Small intestine (tissue), 16 donors: ENCODE measurements at places on chromosomes 3 and 15.

GRCh38 chr15:29139072-29139471 lies 130.6 kb downstream of the NSMCE3 start:
- DNase-seq = no peak

- DNase-seq = no peak
These were observed 223.2 kb downstream of the MTHFS start for GRCh38 chr15:79673416-79674123.

- no peak for DNase-seq
These were observed 298.6 kb downstream of the ADAMTS17 start for GRCh38 chr15:100043068-100043641.

DNA sequence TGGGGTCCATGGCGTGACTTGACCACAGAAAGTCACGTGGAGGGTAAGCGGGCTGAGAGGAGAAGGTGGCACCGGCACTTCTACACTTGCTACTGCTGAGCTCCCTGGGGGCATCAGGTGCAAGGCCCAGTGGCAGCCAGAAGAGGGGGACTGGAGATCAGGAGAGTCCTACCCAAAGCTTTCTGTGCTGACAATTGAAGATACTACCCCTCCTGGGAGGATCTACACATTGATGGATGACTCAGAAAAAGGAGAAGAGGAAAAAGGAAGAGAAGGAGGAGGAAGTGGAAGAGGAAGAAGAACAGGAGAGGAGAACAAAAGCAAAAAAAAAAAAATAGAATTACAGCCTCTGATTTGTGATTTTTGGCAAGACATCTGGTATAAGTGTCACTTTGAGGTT lies 41.2 kb downstream of the MYO5C start:
- no peak for DNase-seq

GRCh38 chr3:131903988-131904415 lies 130.8 kb downstream of the CPNE4 start:
- no peak for DNase-seq

- DNase-seq = no peak
These were observed 24.9 kb downstream of the HACL1 start for GRCh38 chr3:15576475-15576874.

GRCh38 chr3:76570436-76571057 lies 469.4 kb upstream of the ROBO2 start:
- DNase-seq = peak; percentile 12

DNA sequence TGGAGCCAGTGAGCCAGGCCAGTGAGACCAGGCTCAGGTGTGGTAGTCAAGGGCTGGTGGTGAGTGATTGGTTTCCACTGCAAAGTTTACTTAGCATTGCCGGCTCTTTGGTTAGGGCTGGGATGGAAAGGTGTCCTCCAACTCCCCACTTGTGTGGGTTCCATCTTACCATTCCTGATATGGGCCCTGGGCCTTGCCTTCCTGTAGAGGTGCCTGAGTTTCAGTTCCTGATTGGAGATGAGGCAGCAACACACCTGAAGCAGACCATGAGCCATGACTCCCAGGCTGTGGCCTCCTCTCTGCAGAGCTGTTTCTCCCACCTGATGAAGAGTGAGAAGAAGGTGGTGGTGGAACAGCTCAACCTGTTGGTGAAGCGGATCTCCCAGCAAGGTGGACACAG lies 3.1 kb downstream of the MPI start:
- DNase-seq = no peak

GRCh38 chr3:43629741-43630140 lies 7.9 kb upstream of the ANO10 start:
- DNase-seq = no peak

DNA sequence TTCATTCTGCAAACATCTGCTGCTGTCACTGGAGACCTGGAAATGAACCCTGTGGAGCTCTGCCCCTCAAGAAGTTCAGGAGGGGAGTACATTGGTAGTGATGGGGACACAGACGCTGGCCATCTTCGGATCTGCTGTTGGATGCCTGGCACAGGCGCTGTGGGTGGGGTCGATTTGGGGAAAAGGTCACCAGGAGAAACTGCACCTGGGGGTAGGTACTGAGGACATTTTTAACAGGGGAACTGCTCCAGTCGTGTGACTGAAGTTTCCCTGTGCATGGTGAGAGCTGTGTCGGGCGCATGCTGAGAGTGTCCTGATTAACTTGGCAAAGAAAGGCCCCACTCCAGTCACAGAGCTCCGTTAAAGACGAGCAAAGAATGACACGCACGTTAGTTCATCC lies 3.4 kb downstream of the UROC1 start:
- DNase-seq = no peak

- DNase-seq = peak; percentile 57
These were observed 285.1 kb upstream of the MANF start for GRCh38 chr3:51099794-51100535.

GRCh38 chr3:55622116-55622515 lies 135.0 kb upstream of the WNT5A start:
- no peak for DNase-seq

- peak; percentile 73 for DNase-seq
These were observed 237.4 kb upstream of the UMPS start for GRCh38 chr3:124492824-124493223.

- no peak for DNase-seq
These were observed 9.3 kb downstream of the TLE3 start for GRCh38 chr15:70088455-70088854.

DNA sequence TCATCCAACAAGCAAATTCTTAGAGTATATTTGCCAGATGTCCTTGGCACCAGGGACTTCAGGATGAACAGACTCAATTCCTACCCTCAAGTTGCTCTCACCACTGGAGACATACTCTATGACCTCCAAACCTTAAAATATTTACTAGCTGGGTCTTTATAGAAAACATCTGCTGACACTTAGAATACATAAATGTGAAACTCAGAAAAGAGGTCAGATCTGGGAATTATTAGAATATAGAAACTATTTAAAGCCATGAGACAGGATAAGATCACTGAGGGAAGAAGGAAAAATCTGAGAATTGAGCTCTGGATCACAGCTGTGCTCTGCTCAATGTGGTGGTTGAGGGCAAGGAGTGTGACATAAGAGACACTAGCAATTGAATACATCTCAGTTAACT lies 695.4 kb upstream of the UBE2E2 start:
- no peak for DNase-seq

DNA sequence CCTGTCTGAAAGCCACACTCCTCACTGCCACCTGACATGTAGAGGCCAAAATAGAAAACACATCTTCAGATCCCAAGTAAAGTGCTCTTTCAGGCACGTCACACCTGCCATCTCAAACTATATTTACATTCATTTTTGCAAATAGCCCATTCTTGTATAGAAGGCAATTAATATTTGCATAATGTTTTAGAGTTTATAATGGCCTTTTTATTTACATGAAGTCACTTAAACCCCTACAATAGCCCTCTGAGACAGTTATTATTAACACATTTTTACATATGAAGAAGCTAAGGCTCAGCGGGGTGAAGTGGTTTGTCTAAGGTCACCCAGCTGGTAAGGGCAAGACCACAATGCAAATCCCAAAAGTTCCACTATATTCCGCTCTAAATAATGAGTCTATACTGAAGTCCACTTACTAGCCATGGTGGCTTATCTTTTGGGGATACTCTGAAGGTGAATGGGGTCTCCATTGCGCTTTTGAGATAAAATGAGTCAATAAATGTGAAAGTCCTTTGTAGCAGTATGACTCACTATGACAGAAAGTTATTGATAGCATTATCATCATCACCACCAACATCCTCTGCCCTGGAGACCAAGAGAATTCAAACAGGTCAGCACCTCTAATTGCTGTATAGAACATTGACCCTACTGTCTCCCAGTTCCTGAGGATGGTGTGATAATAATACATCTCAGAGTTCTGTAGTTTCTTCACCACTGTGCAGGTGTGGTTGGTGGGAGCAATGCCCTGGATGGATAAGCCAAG lies 155.9 kb upstream of the BCL6 start:
- no peak for DNase-seq

- DNase-seq = no peak
These were observed 80.8 kb downstream of the FBN1 start for GRCh38 chr15:48564690-48565089.

GRCh38 chr15:90708516-90708915 lies 8.6 kb upstream of the BLM start:
- no peak for DNase-seq

DNA sequence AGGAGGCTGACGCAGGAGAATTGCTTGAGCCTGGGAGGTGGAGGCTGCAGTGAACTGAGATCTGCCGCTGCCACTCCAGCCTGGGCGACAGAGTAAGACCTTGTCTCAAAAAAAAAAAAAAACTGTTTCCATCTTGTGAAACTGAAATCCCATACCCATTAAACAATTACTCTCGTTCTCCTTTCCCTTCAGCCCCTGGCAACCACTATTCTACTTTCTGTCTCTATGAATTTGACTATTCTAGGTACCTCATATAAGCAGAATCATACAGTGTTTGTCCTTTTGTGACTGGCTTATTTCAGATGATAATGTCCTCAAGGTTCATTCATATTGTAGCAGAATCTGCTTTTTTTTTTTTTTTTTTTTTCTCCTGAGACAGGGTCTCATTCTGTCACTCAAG lies 51.5 kb upstream of the UBE2E1 start:
- no peak for DNase-seq

DNA sequence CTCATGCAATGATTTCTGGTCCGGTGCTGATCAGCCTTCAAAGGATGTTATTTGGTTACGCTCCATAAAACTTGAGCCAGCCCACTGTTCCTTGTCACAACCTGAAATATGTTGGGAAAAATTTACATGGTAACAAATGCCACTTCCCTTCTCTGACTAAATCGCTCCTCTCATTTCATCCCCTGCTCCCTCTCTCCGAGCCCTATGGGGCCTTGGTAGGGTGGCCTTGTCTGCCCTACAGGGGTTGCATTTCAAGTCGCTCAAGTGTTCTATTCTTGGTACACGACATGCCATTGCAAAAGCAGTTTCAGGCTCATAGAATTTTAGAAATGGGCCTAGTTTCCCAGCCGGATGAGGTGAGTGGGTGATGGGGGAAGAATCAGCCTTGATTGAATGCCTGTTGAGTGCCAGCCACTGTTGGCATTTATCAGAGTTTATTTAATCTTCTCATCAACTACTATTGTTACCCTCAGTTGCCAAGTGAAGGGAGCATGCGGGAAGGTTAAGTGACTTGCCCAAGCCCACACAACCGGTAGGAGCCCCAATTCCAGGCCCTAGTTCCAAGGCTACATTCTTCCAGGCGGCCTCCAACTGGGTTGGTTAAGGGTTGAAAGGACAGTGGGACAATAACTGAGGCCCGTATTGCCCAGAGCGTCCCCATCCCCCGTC lies 961 bp upstream of the ABHD2 start:
- DNase-seq = no peak

DNA sequence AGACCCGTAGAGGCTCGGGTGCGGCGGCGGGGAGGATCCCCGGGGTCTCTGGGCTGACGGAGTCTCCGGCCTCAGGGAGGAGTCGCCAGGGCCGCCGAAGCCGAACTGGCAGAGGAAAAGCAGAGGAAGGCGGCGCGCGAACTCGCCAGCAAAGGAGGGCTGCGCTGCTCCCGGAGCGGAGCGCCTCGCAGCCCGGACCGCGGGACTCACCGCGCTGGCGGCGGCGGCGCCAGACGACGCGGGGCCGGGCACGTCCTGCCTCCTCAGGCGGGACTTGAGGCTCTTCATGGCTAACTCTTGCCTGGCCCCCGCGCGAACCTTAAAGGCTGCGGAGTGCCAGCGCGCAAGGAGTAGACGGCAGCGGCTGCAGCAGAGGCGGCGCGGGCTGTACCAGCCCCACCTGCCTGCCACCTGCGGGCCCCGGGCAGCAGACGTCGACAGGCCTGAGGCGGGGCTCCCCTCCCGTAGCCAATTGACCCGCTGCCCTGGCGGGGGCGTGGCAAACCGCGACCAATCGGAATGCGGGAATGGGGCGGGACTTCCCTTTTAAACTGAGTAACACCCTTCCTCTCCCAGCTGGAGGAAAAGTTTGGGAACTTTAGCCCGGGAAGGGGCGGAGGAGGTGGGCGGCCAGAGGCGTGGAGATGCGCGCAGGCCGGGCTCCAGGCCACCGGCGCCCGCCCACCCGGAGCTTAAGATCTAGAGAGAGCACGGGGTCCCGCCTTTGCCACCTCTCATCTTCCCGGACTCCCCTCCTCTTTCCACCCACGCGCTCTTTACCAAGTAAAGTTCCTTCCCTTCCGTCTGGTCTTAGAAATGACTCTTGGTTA lies at the start of gene UACA:
TSS of gene UACA (minus strand) at position 439 of the 830 bp plus-strand sequence. CDS start at position 288, 151 bp downstream.
- peak; percentile 99 for DNase-seq

DNA sequence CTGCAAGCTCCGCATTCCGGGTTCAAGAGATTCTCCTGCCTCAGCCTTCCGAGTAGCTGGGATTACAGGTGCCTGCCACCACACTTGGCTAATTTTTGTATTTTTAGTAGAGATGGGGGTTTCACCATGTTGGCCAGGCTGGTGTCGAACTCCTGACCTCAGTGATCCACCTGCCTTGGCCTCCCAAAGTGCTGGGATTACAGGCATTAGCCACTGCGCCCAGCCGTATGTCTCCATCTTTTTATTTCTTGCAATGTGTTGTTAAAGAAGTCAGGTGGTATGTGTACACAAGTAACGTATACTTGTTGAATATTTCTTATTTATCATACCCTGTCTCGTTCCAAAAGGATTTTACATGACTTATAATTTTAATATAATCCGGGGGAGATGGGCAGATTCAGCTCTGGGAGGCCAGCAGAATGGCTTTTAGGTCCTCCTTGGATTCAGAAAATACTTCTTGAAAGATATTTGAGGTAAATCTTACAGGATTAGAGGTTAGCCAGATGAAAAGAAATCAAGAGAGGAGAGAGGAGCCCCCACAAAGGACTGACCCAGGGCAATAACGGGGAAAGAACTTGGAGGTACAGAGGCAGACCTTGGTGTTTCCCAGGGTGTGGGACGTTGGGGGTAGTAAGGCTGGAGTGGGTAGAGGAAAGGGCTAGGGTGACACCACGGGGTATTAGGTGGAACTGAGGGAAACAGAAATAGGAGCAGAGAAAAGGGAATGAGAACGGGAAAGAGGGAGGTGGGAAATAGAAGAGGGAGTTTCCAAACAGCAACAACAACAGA lies 27.2 kb upstream of the MUC20 start:
- peak; percentile 17 for DNase-seq

GRCh38 chr3:157589211-157589610 lies 86.0 kb upstream of the VEPH1 start:
- DNase-seq = no peak

DNA sequence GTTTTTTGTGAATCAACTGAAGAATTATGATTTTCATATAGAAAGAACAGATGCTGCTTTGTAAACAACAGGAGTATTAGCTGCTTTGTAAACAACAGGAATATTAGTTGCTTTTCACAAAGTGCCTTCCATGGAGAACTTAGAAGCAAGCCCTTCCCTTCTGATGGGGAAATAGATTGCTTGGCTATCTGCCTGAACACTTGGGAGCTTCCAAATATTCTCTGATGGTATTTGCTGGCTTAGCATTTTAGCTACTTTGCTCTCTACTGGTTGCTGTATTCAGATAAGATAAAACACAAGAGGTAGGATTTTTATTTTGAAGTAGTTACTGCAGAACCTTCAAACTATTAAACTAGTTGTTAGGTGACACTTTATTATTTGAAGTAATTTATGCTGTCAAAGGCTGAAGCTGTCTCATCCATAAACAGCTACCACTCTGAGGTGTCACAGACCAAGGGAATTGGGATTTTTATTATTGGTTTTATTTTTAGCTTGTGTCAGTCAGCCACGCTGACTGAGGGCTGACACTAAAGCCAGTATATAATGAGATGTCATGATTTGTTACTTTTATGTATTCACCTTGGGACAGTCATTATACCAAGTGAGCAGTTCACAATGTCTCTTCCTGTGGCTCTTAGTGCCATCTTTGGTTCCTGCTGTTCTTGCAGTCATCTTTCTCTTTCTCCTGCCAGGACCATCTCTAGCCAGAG lies 50.0 kb downstream of the ZIC1 start:
- no peak for DNase-seq
